H1 (cell line): ENCODE measurements at places on chromosomes 12 and 14. TPM values are rescaled to one million over a fixed set of nuclear protein-coding genes. Genes with fewer than 3 reads are reported as not detected.

Gene NEUROD4
- total RNA-seq, result not detected in 2 replicates

Gene STON2
- total RNA-seq, result 50.0 TPM in 2 replicates

Gene KLRC2
- not detected in 2 replicates for total RNA-seq

Gene CIROP
- not detected in 2 replicates for total RNA-seq

Gene STAC3
- 1.3 and 1.9 TPM in 2 replicates for total RNA-seq

Gene POTEM
- total RNA-seq, result not detected in 2 replicates

DNA sequence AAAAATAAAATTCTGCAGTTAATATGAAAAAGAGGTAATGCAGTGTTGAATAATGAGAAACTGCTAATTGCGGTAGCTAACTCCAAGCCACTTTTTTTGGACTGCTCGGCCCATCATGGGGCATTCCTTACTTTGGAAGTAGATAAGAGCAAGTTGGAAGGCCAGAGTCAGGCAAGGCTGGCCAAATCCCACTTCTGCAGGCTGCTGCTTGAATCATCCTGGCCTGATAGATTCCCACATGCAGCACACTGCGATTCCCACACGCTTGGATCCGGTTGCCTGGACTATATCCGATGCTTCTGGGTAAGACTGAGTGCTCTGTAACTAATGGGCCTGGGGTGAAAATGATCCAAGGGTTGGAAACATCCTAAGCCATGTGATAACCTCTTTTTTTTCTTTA, 10.6 kb downstream of the EIF2B2 start:
- no peaks in the 10 kb centered on the region for H3K27me3 ChIP-seq
- no peaks in the 10 kb centered on the region for H3K4me1 ChIP-seq
- H3K4me3 ChIP-seq, result no peak overlapping the region
- H3K27ac ChIP-seq, result no peak overlapping the region

DNA sequence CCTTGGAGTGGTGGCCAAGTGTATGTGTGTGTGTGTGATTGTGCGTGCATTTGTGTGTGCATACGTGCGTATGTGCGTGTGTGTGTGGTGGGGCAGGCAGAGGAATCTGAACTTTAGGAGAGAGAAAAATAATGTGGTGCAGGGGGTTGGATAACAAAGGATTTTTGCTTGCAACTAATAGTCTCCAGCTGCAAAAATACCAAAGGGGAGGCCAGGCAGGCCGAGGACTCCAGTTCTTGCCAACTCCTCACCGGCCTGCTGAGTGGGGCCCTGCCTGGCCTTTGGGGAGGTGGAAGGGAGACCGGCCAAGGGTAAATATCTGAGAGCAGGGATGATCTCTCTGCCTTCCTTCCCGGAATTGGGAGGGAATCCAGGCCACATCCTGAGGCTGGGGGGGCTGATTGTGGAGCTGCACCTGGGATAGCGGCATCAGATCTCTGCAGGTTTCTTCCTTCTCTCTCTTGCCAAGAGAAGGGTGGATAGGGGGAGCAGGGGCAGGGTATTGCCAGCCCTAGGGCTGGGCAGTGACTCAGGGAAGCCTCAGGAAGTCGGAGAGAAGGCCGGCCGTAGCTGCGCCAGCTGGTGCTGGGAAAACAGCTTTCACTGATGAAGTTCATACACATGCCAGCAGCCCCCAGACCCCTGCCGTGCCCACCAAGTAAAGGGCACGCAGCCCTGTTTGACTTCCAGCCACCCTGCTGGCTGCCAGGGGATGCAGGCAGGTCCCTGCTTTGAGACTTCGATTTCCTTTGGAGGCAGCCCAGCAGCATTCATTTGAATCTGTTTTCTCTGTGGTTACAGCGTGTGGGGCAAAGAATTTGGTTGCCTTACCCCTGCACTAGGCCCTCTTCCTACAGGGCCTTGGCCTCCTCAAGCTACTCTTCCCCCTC, 4.6 kb upstream of the LRP1-AS start:
- no peaks in the 10 kb centered on the region for H3K4me1 ChIP-seq
- no peak overlapping the region for H3K27ac ChIP-seq
- DNase-seq, result no peak
- no peak overlapping the region for H3K4me3 ChIP-seq
- H3K27me3 ChIP-seq, result no peaks in the 10 kb centered on the region

- DNase-seq, result no peak
- peaks cover 10% of the 10 kb centered on the region for H3K4me1 ChIP-seq
- no peaks in the 10 kb centered on the region for H3K27me3 ChIP-seq
- no peak overlapping the region for H3K27ac ChIP-seq
Observed at GRCh38 chr12:42474391-42474790, 115.2 kb downstream of the PRICKLE1 start.

DNA sequence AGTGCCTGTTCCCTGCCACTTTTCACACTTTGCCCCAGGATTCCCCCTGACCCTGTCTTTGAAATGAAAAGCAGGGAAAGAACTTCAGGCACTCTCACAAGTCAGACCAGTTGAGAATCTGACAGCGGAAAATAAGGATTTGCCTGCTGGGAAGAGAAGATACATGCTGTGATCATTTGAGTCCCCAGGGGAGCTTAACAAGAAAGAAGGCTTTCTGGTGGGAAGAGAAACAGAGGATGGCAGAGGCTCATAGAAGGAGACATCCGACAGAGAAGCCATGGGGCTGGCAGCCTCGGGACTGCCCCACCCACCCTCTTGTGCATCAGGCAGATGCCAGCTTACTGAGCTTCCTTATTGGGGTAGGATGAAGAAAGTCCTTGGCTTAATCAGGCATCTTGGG, 11.9 kb downstream of the TTC9 start:
- no peak overlapping the region for H3K4me3 ChIP-seq
- H3K27me3 ChIP-seq, result no peaks in the 10 kb centered on the region
- no peak for DNase-seq
- peaks cover 8% of the 10 kb centered on the region; the same call in 1 of the 2 replicates for H3K36me3 ChIP-seq
- H3K4me1 ChIP-seq, result peaks cover 36% of the 10 kb centered on the region

DNA sequence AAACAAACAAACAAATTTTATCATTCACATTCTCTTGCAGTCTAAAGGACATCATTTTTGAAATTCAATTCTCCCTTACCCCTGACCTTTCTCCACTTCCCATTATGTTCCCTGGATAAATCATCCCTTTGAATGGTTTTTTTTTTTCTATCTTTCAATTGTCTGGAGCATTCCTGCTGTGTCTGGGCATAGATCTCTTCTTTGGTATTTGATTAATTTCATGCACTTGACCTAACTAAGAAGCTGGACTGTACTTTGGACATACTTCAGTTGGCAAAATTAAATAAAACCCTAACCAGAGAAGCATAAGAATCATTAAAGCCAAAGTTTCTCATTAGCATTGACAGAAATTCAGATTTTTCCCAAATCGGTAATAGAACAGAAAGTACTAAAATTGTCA, 163.6 kb upstream of the BMP4 start:
- H3K4me1 ChIP-seq, result no peaks in the 10 kb centered on the region
- H3K4me3 ChIP-seq, result no peak overlapping the region
- DNase-seq, result no peak
- H3K36me3 ChIP-seq, result no peaks in the 10 kb centered on the region
- no peak overlapping the region for H3K27ac ChIP-seq
- no peaks in the 10 kb centered on the region for H3K27me3 ChIP-seq

DNA sequence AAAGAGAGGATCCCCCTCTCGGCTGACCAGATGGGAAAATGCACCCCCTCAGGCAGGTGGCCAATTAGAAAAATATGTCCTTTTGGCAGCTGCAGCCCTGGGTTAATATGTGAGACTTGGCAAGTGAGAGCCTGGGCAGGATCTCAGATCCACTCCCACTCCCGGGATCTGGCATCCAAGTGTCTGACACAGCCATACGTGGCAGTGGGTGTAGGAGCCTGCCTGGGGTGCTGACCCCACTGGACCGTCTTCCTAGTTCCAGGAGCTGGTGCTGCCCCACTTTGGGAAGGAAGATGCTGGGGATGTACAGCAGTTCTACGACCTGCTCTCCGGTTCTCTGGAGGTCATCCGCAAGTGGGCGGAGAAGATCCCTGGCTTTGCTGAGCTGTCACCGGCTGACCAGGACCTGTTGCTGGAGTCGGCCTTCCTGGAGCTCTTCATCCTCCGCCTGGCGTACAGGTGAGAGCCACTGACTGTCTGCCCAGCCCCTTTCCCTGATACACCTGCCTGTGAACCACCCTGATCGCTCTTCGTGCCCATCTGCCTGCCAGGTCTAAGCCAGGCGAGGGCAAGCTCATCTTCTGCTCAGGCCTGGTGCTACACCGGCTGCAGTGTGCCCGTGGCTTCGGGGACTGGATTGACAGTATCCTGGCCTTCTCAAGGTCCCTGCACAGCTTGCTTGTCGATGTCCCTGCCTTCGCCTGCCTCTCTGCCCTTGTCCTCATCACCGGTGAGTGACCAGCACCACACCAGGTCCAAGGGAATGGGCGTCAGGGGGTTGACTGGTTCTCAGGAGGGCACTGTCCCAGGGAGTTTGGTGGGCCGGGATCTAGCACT, 5.8 kb downstream of the NR4A1 start:
- peaks cover 4% of the 10 kb centered on the region; the same call in 1 of the 2 replicates for H3K36me3 ChIP-seq
- no peak overlapping the region for H3K27ac ChIP-seq
- H3K4me1 ChIP-seq, result peaks cover 4% of the 10 kb centered on the region; the same call in 1 of the 2 replicates
- DNase-seq, result no peak
- H3K4me3 ChIP-seq, result no peak overlapping the region

GRCh38 chr12:124100572-124101178, 127.7 kb downstream of the ZNF664 start:
- no peak for DNase-seq
- no peaks in the 10 kb centered on the region for H3K27me3 ChIP-seq
- H3K4me1 ChIP-seq, result no peaks in the 10 kb centered on the region
- no peak overlapping the region for H3K4me3 ChIP-seq

GRCh38 chr12:132110677-132111076, 33.4 kb downstream of the DDX51 start:
- H3K4me1 ChIP-seq, result no peaks in the 10 kb centered on the region
- H3K27ac ChIP-seq, result no peak overlapping the region
- no peaks in the 10 kb centered on the region for H3K27me3 ChIP-seq
- H3K36me3 ChIP-seq, result peaks cover 11% of the 10 kb centered on the region
- DNase-seq, result no peak

- H3K36me3 ChIP-seq, result no peaks in the 10 kb centered on the region
- no peak for DNase-seq
- no peaks in the 10 kb centered on the region for H3K4me1 ChIP-seq
- no peaks in the 10 kb centered on the region for H3K27me3 ChIP-seq
- H3K4me3 ChIP-seq, result no peak overlapping the region
- no peak overlapping the region for H3K27ac ChIP-seq
Observed at GRCh38 chr12:78441737-78442453, 422.7 kb upstream of the SYT1 start.

DNA sequence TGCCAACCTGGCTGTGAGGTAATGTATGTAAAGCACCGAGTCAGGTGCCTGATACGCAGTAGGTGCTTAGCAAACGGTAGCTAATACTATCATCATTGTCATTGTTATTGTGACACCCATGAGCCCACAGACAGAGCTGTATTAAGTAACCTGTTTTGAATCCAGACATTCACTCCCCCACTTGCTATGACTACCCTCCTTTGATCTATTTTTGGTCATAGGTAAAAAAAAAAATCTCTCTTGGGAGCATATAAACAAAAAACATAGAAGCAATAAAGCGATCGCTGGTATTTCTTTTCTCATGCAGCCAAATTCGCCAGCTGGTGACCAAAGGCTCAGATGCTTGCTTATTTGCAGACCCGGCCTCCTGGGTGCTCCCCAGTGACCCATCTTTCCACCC, 330.2 kb downstream of the DPF3 start:
- DNase-seq, result no peak
- no peak overlapping the region for H3K4me3 ChIP-seq
- peaks cover 3% of the 10 kb centered on the region; the same call in 1 of the 2 replicates for H3K4me1 ChIP-seq
- no peaks in the 10 kb centered on the region for H3K36me3 ChIP-seq
- H3K27ac ChIP-seq, result no peak overlapping the region
- H3K27me3 ChIP-seq, result no peaks in the 10 kb centered on the region

- no peak for DNase-seq
- no peaks in the 10 kb centered on the region for H3K36me3 ChIP-seq
- H3K4me1 ChIP-seq, result peaks cover 5% of the 10 kb centered on the region
Observed at GRCh38 chr12:116564080-116564479, 4.9 kb downstream of the MAP1LC3B2 start.

GRCh38 chr12:78248321-78248720, 417.6 kb downstream of the NAV3 start:
- H3K27me3 ChIP-seq, result no peaks in the 10 kb centered on the region
- H3K4me1 ChIP-seq, result no peaks in the 10 kb centered on the region
- H3K27ac ChIP-seq, result no peak overlapping the region
- H3K36me3 ChIP-seq, result no peaks in the 10 kb centered on the region
- no peak overlapping the region for H3K4me3 ChIP-seq

DNA sequence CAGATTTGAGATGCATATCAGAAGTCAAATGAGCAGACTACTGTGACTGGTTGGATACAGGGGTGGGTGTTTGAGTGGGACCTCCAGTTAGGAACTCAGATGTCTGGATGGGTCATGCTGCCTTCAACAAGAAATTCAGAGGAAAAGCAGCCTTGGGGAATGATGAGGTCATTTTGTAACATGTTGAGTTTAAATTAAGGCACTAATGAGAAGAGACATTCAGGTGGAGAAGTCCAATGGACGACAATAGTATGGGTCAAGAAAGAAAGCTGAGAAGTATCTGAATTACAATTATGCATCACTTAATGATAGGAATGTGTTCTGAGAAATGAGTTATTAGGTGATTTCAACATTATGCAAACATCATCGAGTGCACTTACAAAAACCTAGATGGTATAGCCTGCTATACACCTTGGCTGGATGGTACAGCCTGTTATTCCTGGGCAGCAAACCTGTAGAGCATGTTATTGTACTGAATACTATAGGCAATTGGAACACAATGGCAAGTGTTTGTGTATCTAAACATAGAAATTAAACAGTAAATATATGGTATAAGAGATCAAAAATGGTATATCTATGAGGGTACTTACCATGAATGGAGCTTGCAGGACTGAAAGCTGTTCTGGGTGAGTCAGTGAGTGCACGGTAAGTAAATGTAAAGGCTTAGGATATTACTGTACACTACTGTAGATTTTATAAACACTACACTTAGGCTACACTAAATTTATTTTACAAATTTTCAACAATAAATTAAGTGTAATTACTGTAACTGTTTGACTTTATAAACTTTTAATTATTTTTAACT, 414.7 kb downstream of the RAD51B start:
- DNase-seq, result no peak
- H3K4me1 ChIP-seq, result peaks cover 17% of the 10 kb centered on the region
- no peaks in the 10 kb centered on the region for H3K27me3 ChIP-seq
- H3K4me3 ChIP-seq, result no peak overlapping the region

GRCh38 chr12:25458047-25458552, 95.0 kb downstream of the LMNTD1 start:
- H3K27ac ChIP-seq, result no peak overlapping the region
- DNase-seq, result no peak
- H3K36me3 ChIP-seq, result no peaks in the 10 kb centered on the region
- no peak overlapping the region for H3K4me3 ChIP-seq
- H3K4me1 ChIP-seq, result no peaks in the 10 kb centered on the region

GRCh38 chr12:28955931-28956330, 193.1 kb upstream of the FAR2 start:
- H3K27me3 ChIP-seq, result no peaks in the 10 kb centered on the region
- no peak overlapping the region for H3K27ac ChIP-seq
- DNase-seq, result no peak

DNA sequence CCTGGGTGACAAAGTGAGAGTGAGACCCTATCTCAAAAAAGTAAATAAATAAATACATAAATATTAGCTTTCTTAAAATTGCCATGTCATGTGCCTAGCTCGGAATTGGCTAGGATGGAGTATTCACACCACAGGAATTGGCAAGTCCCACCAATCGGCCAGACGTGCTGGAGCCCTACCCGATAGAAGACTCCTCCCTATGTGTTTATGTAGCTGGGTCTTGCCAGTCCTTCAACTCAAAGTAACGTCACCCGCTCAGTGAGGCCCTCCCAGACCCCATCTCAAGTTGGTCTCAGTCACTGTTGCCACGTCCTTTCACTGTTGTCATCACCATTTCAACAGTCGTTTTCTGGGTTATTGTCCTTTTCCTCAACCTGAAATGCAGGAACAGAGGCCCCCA, 20.2 kb downstream of the VRTN start:
- H3K4me1 ChIP-seq, result peaks cover 3% of the 10 kb centered on the region
- no peaks in the 10 kb centered on the region for H3K36me3 ChIP-seq
- H3K27ac ChIP-seq, result no peak overlapping the region
- no peak for DNase-seq
- H3K4me3 ChIP-seq, result no peak overlapping the region
- H3K27me3 ChIP-seq, result no peaks in the 10 kb centered on the region
